ENCODE measurements at places on chromosomes 3 and 15.

DNA sequence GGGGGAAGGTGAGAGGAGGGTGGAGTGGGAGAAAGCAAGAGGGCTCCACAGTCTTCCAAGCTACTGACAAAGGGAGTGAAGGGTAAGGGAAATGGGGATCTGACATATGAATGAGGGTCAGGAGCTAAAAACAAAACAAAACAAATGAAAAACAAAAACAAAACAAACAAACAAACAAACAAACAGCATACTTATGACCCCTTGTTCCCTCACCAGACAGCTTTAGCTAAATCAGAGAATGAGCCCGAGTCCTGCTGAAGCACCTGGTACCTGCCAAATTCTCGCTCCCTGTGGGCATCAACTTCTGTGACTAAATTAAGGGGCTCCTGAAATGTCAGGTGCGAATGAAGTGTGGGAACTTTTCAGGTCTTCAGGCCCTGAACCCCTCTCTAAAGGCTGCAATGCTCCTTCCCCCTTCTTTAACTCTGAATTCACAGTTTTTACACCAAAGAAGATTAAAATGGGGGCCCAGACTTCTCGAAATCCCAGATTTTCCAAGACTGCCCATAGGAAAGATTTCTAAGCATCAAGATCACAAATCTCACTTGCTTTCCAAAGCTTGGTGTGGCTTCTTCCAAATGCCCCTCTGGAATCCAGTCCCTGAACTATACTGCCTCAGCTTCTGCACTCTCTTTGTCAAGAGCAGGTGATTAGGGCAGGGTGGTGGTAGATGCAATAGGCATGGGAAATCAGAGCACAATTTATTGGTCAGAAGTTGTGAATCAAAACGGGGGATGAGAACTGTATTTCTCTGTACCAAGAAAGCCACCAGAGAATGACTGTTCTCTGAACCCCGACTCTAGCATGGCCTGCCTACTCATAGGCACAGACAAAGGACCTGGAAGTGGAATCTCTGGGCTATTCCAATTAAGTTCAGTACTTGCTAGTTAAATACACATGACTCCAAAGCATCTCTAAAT, 40.9 kb downstream of the ZIC4 start:
- DNase-seq = no peak

- no peak for DNase-seq
Observed at GRCh38 chr3:125059488-125060245, 3.9 kb upstream of the HEG1 start.

- no peak for DNase-seq
Observed at GRCh38 chr3:56917361-56918110, 115.8 kb upstream of the ARHGEF3 start.

DNA sequence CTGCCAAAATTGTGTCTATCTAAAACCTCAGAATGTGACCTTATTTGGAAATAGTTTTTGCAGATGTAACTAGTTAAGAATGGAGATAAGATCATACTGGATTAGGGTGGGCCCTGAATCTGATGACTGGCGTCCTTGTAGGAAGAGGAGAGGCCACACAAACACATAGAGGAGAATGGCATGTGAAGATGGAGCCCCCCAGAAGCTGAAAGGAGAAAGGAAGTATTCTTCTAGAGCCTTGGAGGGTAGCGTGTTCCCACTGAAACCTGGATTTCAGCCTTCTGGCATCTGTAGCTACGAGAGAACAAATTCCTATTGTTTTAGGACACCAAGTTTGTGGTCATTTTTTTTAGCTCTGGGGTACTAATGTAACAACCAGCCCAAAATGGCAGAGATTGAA, 423.0 kb upstream of the TPM1 start:
- no peak for DNase-seq

GRCh38 chr3:128282380-128283196, 129.3 kb downstream of the EEFSEC start:
- DNase-seq = peak; percentile 20

GRCh38 chr3:42805141-42805821, 991 bp upstream of the HIGD1A start:
- no peak for DNase-seq

DNA sequence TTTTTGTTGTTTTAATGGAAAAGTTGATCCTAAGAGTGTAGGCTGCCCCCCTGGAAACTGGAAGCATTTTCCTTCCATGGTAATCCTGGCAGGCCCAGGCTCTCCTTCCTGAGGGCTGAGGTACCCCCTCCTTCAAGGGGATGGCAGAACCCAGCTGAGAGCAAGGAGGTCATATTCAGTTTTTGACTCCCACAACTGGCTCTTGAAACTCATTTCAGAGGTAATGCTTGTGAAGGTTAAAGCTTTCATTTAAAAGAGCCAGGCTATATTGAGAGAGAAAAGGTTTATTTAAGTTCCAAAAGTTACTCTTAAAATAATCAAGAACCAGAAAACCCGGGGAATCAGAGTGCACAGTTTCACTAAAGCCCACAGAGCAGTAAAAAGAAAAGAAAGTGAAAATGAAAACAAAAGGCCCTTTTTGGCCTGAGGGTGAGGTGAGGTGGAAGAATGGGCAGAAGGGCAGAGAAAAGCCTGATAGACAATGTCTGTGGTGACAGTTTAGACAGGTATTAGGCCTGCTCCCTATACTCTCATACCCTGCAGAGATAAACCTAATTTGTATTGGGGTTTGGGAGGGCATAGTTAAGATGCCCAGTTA, 47.0 kb upstream of the RBP1 start:
- DNase-seq = no peak

DNA sequence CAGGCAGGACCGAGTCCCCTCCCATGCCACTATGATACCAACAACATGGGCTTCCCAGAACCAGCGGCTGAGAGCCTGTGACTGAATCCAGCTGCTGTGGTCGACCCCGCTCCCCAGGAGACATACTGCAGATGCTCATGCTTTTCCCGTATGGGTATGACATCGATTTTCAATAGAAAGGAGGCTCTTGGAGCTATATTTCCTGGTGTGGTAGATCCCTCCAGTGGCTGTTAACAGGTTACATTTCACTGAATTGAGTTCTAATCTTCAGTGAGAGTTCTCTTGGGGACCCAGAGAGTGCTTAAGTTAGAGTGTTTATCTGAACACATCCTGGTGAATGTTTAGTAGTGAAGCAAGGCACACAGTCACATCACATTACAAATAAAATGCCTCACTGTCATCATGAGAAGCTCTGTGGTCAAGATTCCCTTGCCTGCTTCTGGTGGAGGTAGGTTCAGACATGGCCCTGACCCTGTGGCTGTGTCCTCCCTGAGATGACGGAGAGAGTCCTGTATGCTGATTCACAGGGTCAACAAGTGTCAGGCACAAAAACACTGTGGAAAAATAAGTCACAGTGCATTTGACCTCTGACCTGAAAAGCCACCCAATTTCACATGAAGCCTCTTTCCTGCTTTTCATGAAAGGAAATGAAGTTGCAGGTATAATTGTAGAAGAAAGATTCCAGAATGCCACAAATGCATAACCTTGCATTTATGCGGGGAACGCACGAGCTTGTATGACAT, 110.9 kb downstream of the GABRG3 start:
- no peak for DNase-seq

GRCh38 chr3:9122732-9123364, 126.6 kb downstream of the SRGAP3 start:
- DNase-seq = no peak

DNA sequence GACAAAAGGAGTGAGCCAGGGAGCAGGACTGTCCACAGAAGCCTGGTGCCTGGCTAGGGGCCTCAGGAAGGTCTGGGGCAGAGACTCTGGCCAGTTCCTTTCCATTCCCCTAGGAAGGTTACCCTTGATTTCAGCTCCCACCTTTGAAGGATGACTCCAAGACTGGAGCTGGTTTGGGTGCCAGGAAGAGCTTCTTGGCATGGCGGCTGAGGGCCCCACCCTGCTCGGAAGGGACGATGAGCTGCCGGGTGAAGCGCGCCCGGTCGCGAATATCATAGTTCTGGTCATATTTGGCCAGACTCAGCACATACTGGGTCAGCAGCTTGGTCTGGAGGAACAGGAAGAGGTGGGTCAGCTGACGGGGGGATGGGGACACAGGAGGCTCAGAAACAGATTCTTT, 19.4 kb upstream of the CPEB1 start:
- DNase-seq = no peak

- no peak for DNase-seq
Observed at GRCh38 chr3:100697723-100698285, 11.5 kb upstream of the TFG start.

GRCh38 chr3:116211901-116212300, 233.4 kb downstream of the LSAMP start:
- DNase-seq = no peak

GRCh38 chr3:131004603-131005002, 22.0 kb downstream of the ASTE1 start:
- DNase-seq = no peak

DNA sequence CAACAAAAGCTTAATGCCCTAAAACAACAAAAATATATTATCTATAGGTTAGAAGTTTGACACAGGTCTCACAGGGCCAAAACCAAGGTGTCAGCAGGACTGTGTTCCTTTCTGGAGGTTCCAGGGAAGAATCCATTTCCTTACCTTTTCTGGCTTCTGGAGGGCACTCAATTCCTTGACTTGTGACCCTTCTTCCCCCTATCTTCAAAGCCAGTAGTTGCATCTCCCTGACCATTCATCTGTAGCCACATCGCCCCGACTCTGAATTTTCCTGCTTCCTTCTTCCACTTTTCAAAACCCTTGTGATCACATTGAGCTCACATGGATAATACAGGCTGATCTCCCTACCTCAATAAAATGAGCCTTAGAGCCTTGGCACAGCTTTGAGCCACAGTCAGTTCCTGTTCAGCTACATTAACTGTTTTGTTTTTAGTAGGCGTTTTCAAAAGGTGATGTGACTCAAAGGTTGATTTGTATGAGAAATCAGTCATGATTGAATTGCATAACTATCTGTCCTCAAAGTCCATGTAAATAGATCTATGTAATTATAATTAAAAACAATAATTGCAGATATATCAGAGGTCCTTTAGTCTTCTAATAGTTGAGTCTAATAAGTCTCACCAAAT, 12.4 kb downstream of the PFN2 start:
- no peak for DNase-seq

DNA sequence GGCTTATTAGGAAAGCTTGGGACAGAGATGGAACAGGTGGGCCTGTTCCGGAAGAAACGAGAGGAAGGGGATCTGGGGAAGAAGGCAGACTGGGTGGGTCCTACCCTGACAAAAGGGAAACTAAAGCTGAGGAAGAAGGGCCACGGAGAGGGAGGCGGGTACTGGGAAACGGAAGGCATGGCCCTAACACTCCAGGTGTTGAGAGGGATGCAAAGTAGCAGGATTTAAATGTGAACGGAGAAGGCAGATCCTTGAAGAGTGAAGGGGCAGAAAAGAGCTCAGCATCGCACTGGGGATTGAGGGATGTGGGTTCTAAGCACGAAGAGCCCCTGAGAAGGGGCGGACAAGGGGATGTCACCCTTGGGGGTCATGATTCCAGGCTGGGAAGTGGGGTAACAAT, 735 bp downstream of the STIMATE start:
- DNase-seq = no peak

DNA sequence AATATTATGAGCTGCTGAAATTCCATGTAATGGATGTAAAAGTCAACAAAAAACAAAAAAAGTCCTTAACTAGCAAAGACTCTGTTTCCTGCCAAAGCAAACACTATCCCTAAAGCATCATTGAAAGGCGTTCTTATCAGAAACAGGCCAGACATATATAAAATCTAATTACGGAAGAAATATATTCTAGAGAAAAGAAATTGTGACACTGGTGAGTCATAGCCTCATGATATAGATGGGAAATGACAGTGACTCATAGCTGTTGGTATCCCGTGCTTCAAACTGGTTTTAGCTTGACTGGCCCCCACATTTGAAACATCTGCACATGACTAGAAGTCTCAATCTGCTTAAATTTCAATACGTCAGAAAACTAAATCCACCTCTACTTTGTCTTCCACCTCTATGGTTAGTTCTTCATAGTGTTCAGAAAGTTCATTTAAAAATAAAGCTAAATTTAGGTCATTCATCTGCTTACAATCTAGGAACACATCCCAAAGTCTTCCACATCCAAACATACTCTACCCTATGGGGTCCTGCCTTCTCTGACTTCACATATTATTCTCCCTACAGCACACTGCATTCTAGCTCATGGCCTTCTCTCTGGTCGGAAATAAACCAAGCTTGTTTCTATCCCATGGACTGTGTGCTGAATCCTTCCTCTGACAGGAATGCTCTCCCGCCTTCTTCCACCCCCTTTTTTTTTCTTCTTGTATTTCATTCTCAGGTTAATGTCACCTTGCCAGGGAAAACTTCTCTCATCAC, 456.3 kb upstream of the ARRDC4 start:
- DNase-seq = peak; percentile 81

- no peak for DNase-seq
Observed at GRCh38 chr3:41137686-41138111, 61.6 kb upstream of the CTNNB1 start.

- no peak for DNase-seq
Observed at GRCh38 chr3:72054976-72055375, 270.0 kb upstream of the PROK2 start.

- DNase-seq = no peak
Observed at GRCh38 chr15:70030851-70031250, 66.9 kb downstream of the TLE3 start.

DNA sequence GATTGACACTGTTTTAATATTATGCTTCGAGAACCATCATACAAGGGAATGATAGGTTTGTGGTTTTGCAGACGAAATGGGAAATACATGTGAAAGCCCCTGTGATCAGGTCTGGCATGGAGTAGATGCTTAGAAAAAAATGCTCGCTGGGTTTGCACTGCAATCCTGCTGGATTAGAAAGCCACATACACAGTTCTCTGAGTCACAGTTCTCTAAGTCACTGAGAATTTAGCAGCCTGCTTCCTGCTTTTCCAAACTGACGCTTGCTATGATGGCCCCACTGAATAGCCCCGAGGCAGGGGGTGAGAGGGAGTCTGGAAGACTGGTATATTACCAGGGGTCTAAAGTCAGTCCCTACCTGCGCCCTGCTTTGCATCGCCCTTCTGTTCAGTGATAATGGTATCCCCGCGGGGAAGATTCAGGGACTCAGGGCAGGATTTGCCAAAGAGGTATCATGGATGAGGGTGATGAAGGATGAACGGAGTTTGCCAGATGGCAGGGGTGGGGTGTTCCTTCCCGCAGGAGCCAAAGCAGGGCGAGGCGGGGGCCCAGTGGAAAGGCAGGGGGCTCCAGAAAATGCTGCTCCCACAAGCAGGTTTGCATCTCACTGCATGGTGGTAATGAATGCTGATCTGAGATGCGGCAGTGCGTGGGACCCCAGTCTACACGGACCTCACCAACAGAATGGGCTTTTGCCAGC, 82.3 kb downstream of the IQSEC1 start:
- no peak for DNase-seq

DNA sequence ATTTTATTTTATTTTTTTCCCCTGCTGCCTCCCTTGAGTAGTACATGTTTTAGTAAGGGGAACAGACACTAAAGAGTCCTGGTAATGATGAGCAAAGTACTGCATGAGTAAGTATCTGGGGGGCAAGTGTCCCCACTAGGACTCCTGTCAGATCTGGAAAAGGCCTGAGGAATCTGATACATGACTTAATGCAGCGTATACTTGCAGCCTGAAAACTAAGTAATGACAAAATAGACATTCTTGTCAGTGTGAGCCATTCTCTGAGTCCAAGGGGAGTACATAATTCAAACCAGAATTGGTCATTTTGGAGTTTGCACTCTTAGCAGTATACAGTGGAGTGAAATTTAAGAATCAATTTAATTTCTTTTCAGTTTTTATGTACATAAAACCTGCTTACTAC, 27.5 kb downstream of the NXPE3 start:
- DNase-seq = no peak

GRCh38 chr15:29331669-29332068, 62.0 kb upstream of the NSMCE3 start:
- DNase-seq = no peak

GRCh38 chr15:64883100-64883581, 28.6 kb upstream of the ANKDD1A start:
- no peak for DNase-seq

- no peak for DNase-seq
Observed at GRCh38 chr3:96900566-96900965, 86.2 kb downstream of the EPHA6 start.

Measured in fibroblast of the conjunctiva (primary cell).